K562 (cell line): ENCODE measurements at places on chromosomes 2 and 18. TPM values are rescaled to one million over a fixed set of nuclear protein-coding genes. Genes with fewer than 3 reads are reported as not detected.

Gene MAPK4
- total RNA-seq, result not detected in 2 replicates

Gene UGT1A7
- total RNA-seq, result not detected in 2 replicates

GRCh38 chr18:13809531-13810255, 14.3 kb upstream of the MC5R start:
- no peak for DNase-seq
- H3K4me1 ChIP-seq, result no peaks in the 10 kb centered on the region
- no peak overlapping the region for H3K27ac ChIP-seq
- no peaks in the 10 kb centered on the region; the same call in 1 of the 2 replicates for H3K27me3 ChIP-seq

Gene DPY30
- 82.4 and 90.4 TPM in 2 replicates for total RNA-seq

GRCh38 chr2:40457837-40458236, 5.9 kb upstream of the SLC8A1 start:
- no peak overlapping the region for H3K27ac ChIP-seq
- no peaks in the 10 kb centered on the region for H3K4me1 ChIP-seq
- H3K36me3 ChIP-seq, result no peaks in the 10 kb centered on the region
- DNase-seq, result no peak
- H3K27me3 ChIP-seq, result no peaks in the 10 kb centered on the region

Gene KLHL30
- total RNA-seq, result 0.04 TPM in 1 of 2 replicates, not detected in the other

Gene TACR1
- not detected in 2 replicates for total RNA-seq

- no peak overlapping the region for H3K27ac ChIP-seq
- no peak for DNase-seq
- peaks cover 20% of the 10 kb centered on the region for H3K27me3 ChIP-seq
- no peaks in the 10 kb centered on the region for H3K36me3 ChIP-seq
- H3K4me3 ChIP-seq, result no peak overlapping the region
Observed at GRCh38 chr18:50117863-50118262, 77.1 kb downstream of the MYO5B start.

Gene C2orf80
- not detected in 2 replicates for total RNA-seq

- H3K4me1 ChIP-seq, result peaks cover 4% of the 10 kb centered on the region; the same call in 1 of the 2 replicates
- no peak overlapping the region for H3K27ac ChIP-seq
- no peaks in the 10 kb centered on the region for H3K27me3 ChIP-seq
- DNase-seq, result no peak
- no peak overlapping the region for H3K4me3 ChIP-seq
- H3K36me3 ChIP-seq, result no peaks in the 10 kb centered on the region
Observed at GRCh38 chr2:218032336-218033171, 29.8 kb upstream of the TNS1 start.

- no peaks in the 10 kb centered on the region for H3K27me3 ChIP-seq
- H3K27ac ChIP-seq, result no peak overlapping the region
- peaks cover 26% of the 10 kb centered on the region for H3K36me3 ChIP-seq
- no peak for DNase-seq
- H3K4me1 ChIP-seq, result peaks cover 6% of the 10 kb centered on the region; the same call in 1 of the 3 replicates
Observed at GRCh38 chr2:99159594-99159993, 4.8 kb downstream of the LIPT1 start.
